ENCODE measurements at places on chromosomes 1 and 21.

DNA sequence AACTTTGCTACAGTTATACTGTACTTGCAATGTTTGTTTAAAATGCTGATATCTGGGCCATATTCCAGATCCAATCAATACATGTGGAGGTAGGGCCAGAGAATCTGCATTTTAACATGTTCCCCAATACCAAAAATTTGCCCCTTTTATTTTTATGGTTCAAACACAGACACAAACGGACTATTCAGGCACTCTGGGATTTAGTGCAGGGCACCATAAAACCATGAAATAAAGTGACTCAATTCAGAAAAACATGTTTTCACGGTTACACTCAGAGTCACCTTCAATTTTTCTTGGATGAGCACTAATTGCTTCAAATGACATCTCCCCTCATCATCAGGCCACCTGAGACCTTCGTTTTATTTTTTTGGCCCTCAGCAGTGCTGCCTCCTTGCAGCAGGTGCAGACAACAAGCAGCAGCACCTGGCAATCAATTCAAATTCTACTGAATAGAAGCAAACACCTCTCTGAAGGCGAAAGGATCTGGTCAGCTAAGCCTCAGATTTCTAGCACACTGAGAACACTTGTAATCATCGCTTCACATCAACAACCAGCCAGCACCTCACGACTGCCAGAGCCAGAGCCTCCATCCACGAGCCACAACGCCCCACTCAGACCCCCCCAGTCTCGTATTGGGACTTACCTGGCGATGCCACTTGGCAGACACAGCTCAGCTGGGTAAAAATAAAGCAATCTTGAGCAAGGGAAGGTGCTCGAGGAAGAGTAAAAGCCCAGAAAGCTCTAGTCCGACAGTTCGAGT lies 1.1 kb downstream of the ERO1B start:
- no peak for DNase-seq

GRCh38 chr1:2273401-2274090 lies 45.4 kb downstream of the SKI start:
- DNase-seq, result no peak

GRCh38 chr21:31727181-31727580 lies 4.7 kb downstream of the SCAF4 start:
- no peak for DNase-seq

DNA sequence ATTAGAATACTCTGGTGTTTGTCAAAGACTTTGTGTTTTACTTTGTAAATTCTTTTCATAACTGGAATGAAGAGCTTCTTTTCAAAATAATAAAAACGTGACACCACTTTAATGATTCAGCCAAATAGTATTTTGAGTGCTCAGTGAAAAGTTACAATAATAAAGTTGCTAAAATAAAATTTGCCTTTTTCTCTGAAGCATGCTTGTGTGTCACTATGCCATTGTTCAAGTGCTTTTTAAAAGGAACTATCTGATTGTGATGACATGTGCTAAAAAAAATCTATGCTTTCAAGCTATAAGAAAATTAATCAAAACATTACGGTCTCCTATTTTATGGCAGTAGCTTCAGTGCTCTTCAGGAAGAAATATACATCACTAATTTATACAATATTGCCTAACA lies 1290.5 kb upstream of the B3GALT2 start:
- DNase-seq, result no peak

DNA sequence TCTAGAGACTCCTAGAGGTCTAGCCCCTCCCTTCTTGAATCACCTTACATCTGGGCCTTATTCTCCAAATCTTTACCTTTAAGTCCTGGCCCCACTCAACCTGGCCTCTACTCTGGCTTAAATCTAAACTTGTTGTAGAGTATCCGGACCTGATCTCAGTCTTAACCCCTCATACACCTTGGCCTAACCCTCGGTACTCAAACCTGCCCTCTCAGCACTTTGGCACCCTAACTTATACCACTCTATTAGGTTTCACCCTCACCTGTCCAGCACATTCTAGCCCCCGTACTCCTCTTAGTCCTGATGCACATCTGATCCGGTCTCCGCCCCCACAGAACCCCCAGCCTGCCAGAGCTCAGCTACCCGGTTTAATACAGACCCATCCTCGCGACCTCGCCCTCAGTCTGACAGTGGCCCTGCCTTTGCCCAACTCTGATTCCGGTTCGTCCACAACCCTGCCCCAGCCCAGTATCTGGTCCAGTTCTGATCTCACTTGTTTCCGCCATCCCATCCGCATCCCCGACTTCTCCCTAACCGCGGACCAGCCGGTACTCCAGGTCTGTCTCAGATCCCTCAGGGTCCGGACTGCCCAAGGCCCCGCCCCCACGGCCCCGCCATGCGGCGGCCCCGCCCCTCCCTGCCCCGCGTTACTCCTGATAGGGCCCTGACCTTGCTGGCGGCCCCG lies 1.5 kb downstream of the TRIM62 start:
- DNase-seq, result peak; percentile 65
